ENCODE measurements at places on chromosomes 16 and 17.

DNA sequence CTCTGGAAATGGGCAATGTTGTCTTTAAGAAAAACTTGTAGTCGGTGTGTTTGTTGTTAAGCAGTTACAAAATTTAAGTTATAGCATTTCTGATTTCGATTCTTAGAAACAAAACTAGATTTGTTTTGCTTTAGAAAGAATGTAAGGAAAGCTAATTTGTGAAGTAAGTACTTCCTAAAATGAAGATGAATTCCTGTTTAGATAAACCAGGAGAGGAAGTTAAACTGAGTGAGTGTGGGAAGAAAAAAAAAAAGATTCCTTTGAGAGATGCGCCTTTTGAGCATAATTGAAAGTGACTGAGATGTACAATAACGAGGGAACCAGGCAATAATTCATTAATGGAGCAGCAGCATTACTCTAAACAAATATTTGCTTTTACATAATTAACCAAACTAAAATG, 52.4 kb upstream of the ALOX12 start:
- no peak for DNase-seq

DNA sequence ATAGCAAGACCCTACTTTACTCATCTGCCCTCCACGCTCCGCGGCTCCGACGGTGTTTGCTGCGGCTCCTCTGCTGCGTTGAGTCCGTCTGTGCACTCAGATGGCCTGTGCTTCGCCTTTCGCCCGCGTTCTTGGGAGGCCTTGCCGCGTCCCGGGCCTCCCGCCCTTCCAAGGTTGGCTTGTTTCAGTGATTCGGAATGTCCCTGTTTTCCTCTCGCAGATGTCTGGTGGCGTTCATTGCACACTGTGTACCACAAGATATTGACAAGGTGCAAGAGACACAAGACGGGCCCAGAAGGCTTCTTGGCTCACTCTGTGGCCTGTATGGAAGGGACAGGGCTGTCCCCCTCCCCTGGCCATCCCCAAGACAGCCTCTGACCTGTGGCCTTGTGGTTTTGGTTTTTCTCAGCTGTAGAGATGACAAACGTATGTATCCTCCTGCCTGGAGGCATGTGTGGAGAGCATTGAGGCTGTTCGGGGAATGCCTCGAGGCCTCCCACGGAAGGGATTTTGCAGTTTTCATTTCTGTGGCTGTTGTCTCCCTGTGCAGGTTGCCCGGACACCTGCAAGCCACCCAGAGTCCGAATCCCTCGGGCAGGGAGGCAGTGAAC, 15.4 kb downstream of the MGRN1 start:
- peak; percentile 41 for DNase-seq

- DNase-seq = no peak
These were observed 6.7 kb upstream of the ABCC3 start for GRCh38 chr17:50627782-50628601.

GRCh38 chr16:10070591-10070990, 111.6 kb downstream of the GRIN2A start:
- DNase-seq = no peak

GRCh38 chr17:60135151-60135950, 14.4 kb upstream of the CA4 start:
- DNase-seq = peak; percentile 93

GRCh38 chr17:35630530-35631148, 43.5 kb downstream of the AP2B1 start:
- peak; percentile 80 for DNase-seq

DNA sequence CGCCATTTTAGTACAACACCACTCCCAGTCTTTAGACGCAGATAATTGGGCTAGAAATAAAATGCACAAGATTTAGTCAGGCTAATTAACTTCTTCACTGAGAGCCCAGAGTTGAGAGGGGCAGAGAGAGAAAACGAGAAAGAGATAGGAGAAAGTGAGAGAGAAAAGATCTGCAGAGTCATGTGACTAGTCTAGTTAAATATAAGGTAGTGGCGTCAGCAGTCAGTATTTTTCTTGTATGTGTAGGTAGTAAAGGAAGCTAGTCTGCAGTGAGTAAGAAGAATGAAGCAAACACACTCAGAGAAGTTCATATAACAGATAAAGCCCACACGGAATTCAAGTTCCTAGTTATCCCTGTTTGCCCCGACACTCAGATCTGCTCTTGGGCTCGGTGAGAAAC, 392.6 kb upstream of the ERCC4 start:
- DNase-seq = no peak

DNA sequence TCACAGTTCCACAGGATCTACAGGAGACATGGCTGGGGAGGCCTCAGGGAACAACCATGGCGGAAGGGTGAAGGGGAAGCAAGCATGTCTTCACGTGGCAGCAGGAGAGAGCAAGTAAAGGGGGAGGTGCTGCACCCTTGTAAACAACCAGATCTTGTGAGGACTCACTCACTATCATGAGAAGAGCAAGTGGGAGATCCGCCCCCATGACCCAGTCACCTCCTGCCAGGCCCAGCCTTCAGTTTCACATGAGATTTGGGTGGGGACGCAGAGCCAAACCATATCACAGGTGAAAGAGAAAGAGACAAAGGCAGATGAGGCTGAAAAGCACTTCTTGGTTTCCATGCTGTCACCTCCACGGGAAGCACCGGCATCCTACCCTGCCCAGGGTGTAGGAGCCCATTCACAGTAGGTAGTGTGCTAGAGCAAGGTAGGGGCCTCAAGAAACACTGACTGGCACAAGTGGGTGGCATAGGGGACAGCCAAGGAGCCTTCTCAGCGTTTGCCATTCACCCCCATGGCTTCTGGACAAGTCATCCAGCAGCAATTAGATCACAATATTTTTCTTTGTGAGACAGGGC, 6.6 kb downstream of the NARF start:
- no peak for DNase-seq

DNA sequence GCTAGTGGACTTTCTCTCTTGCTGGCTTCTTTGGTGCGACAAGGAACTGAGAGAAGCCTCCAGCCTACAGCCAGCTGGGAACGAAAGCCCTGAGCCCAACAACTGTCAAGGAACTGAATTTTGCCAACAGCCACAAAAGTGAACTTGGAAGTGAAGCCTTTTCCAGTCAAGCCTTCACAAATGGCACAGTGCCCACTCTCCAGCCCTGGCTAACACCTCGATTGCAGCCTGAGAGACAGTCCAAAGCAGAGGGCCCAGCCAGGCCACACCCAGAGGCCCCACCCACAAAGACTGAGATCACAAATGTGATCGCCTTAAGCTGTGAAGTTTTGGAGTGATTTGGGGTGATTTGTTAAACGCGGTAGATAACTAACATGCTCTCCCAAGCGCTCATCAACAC, 244.6 kb upstream of the SDK2 start:
- no peak for DNase-seq

DNA sequence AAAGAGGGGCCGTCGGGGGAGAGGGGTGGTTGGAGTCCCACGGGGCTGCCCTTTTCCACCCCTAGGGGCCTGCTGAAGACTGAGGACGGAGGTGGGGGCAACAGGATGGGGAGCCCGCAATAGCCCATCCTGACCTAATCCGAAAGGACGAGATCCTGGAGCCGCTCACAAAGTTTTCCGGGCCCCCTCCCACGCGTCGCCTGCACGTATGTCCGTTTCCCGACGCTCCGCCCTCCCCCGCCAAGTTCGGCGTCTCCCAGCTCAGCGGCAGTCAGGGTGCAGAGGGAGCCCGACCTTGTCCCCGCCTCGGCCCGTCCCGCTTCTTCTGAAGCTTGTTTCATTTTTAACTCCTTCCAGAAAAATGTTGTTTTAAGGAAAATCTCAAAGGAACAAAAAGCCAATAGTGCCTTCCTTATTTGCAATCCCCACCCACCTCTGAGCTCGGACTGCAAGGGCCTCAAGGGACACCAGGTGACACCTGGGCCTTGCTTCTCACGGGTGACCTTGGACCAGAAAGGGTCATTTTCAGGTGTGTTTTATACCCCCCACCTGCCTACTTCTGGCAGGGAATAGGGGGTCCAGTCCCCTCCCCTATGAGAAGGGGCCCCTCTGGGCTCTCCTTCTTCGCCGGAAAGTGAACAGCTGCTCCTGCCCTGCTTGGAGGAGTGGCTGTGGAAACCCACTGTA, 3.4 kb upstream of the ZNF423 start:
- DNase-seq = peak; percentile 25

DNA sequence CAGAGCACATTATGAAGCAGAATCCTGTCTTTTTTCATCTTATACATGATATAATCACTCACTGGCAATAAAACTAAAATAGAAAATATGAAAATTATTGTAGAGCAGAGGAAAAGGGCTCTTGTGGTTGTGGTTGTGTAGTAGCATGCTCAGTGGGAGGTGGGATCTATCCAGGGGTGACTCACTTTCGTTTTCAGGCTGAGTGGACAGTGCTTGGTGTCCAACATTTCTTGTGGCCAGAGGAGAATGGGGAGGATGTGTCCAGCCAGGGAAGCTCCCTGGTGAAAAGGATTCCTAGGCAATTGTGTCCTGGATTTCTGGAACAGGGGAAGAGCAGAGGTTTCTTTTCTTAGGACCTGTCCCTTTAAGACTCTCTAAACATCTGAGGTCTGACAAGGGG, 31.9 kb upstream of the CPHXL start:
- peak; percentile 29 for DNase-seq

GRCh38 chr16:74561626-74562025, 45.3 kb downstream of the GLG1 start:
- no peak for DNase-seq

DNA sequence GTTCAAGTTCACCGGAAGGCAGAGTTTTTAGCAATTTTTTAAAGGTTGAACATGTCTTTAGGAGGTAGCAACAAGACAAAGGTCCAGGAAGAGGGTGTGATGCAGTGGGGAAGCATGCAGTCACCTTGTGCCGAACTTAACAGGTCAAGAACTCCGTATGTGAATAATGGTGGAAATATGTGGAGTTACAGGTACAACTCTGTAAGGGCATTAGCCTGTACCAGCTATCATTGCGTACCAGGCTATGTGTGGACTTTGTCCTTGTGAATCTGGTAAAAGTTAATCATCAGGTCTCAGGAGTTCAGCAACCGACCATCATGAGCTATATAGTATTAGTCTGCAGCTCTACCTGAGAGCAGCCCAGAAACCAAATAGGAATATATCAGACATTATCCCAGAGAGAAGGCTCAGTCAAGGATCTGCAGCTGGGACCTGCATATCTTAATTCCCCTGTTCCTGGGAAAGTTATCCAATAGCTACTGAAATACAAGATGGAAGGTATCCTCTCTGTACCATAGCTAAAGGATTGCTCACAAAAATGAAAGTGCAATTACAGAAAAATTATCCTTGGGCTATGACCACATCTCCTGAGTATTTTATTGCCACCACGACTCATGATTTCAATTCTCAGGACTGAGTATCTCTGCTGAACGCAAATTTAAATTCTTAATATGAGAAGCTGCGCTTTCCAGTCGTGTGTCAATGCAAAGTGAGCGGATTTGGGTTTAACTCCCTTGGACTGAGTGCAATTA, 469.3 kb downstream of the CDH13 start:
- DNase-seq = peak; percentile 65

DNA sequence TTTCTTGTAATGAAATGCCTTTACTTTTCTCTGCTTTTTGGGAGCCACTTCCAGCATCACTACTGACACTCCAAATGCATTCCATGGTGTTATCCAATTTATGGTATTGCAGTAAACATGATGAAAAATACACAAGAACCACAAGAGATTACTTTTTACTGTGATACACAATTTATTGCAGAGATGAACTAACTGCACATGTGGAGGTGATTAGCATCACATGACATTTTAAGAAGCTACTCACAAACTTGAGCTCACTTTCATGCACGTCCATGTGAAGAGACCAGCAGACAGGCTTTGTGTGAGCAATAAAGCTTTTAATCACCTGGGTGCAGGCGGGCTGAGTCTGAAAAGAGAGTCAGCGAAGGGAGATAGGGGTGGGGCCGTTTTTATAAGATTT, 780.5 kb upstream of the GOT2 start:
- DNase-seq = no peak

GRCh38 chr17:70089513-70090148, 14.6 kb downstream of the KCNJ16 start:
- no peak for DNase-seq

- no peak for DNase-seq
These were observed 304.4 kb downstream of the SEC14L1 start for GRCh38 chr17:77444984-77445759.

DNA sequence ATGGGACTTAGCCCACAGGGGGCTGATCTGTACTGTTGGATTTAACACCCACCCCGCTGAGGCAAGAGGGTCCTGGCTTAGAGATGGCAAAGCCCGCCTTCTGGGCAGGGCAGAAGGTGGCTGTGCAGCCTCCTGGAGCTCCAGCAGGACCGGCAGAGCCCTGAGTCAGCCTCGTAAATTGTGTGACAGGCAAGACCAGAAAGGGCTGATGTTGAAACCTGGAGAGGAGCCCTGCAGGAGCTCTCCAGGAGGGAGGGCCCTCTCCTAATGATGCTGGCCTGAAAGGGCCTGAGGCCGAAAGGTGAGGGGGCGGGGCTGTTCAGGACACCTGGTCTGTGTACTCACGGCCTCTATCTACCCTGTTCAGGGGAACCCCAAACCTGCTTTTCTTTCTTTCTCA, 22.5 kb upstream of the MYO15B start:
- peak; percentile 65 for DNase-seq

DNA sequence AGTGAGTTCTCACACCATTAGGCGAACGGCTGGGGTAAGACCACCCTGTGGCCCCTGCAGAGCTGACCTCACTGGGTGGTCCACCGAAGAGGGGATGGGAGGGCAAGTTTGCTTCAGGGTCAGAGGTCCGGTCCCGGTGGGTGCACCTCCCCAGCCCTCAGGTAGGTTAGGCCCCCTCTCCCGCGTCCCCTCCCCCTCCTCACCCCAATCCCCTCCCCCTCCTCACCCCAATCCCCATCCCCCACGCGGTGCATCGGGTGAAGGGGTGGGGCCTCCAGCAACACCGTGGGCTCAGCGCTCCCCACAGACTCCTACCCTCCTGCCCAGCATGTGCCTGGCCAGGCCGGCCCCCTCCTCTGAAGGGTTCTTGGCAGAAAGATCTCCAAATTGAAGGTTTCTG, 13.4 kb downstream of the MCRIP1 start:
- no peak for DNase-seq

DNA sequence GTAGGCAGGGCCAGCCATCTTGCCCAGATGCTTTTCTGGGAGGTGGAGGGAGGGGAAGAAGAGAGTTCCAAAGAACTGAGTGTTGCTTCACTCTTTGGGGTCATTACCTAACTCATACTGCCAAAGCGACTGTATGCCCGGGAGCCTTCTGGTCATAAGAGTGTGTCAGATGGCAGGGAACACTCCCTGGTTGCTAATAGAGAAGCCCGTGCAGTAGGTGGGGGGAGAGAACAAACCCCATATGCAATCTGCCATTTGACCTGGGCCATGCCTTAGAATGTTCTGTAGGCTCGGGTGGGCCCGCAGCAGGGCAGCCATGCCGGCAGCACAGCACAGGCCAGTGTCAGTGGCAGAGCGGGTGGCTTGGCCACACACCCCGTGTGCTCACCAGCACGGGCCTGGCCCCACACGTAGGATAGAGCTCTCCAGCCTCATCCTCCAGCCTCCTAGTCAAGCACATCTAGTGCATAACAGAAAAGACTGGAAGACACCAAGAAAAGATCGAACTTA, 120.5 kb downstream of the SOCS1 start:
- peak; percentile 73 for DNase-seq

DNA sequence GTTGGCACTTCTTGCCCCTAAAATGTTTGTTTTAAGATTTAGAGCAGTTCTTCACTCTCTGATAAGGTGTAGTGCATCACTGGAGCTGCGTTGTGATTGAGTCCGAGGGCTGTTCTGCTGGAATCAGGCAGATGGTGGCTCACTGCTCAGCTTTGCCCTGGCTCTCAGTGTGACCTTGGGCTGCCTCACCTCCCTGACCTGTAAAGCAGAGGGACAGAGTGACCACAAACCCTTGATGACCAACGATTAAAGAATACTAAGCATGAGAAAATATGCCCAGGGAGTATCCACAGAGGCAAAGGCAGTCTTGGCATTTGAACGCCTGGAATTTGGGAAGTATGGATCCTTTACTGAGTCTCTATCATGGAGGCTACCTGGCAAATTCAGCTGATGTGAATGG, 18.1 kb downstream of the CMIP start:
- DNase-seq = no peak

All from EL (cell line).